Spinal cord (tissue), 10 donors: ENCODE measurements at places on chromosomes 2 and 18. TPM values are rescaled to one million over a fixed set of nuclear protein-coding genes. Genes with fewer than 3 reads are reported as not detected.

DNA sequence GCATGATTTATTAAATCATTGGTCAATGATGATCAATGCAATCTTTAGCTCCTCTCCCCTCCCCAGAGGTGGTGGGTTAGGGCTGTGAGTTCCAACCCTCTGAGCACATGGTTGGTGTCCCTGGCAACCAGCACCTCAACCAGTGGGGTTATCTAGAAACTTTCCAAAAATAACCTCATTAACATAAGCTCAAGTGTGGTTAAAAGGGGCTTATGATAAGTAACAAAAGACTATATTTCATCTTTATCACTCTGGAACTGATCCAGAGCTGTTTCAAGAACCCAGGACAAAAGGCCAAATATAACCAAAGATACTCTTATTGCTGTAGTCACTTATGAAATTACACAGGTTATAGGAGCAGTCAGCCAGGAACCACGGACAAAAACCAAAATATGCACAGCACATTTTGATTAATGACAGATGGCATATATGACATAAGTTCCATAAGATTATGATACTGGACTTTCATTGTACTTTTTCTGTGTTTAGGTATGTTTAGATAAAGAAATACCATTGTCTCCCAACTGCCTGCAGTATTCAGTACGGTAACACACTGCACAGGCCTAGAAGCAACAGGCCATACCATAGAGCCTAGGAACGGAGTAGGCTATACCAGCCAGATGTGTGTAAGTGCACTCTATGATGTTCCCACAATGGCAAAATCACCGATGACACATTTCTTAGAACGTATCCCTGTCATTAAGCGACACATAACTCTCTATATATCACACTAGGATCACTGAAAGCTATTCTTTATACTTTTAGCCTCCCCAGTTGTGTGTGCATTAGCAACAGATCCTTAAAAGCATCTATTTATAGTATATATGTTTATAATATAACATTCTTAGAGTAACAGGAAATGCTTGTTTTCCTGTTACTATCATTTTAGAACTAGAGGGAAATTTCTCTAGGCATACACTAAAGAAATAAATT lies 31.9 kb downstream of the KIDINS220 start:
- no peaks in the 10 kb centered on the region for H3K27me3 ChIP-seq
- no peak overlapping the region for H3K27ac ChIP-seq
- DNase-seq, result no peak
- H3K4me1 ChIP-seq, result no peaks in the 10 kb centered on the region
- H3K36me3 ChIP-seq, result peaks cover 38% of the 10 kb centered on the region

DNA sequence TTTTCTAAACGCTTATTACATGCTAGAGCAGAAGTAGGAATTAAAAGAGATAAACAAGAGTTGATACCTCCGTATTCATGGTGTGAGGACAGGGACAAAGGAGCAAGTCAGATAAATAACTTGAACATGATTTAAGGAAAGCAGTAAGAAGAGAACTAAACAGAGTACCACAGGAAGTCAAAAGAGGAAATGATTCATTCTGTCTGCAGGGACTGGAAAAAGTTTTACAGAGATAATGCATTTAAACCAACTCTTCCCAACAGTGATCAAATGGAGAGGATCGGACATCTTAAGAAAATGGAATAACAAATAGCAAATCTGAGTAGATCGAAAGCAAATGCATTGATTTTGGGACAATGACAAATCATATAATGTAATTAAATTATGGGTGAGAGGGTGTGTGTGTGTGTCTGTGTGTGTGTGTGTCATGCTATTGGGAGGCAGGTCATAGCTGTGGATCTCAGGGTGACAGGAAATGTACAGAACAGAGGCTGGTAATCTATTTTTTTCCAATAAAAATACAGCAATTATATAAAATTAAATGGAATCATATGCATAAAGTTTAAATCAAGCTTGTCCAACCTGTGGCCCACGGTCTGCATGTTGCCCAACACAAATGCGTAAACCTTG lies 113.4 kb downstream of the MC4R start:
- no peak overlapping the region for H3K27ac ChIP-seq
- H3K4me3 ChIP-seq, result no peak overlapping the region
- DNase-seq, result no peak
- no peaks in the 10 kb centered on the region for H3K36me3 ChIP-seq

SLC5A7 gene
- total RNA-seq, result 3.7 TPM

TP53I3 gene
- total RNA-seq, result 16.9 TPM

RTP5 gene
- total RNA-seq, result 1.9 TPM

ARHGAP28 gene
- 42.6 TPM for total RNA-seq

CPO gene
- 0.40 TPM for total RNA-seq
